AG10803 (cell line): ENCODE measurements at places on chromosomes 5 and 9.

DNA sequence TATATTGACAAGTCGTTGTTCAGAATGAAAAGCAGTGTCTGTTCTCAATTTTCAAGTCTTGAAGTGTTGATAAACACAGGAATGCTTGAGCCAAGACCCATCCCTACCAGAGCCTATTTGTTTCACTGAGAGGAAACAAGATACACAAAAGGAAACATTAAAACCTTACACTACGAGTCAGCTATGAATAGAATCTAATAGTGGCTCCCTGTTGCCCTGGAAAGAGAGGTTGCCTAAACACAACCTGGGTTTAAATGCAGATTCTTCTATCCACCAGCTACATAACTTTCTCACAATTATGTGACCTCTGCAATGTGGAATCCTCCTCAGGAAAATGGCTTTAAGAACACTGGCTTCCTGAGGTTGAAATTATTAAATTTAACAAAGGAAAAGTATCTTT lies 29.1 kb upstream of the BNC2 start:
- peak; percentile 40 for DNase-seq

GRCh38 chr5:164119806-164120447 lies 614.5 kb downstream of the MAT2B start:
- DNase-seq = peak; percentile 38

DNA sequence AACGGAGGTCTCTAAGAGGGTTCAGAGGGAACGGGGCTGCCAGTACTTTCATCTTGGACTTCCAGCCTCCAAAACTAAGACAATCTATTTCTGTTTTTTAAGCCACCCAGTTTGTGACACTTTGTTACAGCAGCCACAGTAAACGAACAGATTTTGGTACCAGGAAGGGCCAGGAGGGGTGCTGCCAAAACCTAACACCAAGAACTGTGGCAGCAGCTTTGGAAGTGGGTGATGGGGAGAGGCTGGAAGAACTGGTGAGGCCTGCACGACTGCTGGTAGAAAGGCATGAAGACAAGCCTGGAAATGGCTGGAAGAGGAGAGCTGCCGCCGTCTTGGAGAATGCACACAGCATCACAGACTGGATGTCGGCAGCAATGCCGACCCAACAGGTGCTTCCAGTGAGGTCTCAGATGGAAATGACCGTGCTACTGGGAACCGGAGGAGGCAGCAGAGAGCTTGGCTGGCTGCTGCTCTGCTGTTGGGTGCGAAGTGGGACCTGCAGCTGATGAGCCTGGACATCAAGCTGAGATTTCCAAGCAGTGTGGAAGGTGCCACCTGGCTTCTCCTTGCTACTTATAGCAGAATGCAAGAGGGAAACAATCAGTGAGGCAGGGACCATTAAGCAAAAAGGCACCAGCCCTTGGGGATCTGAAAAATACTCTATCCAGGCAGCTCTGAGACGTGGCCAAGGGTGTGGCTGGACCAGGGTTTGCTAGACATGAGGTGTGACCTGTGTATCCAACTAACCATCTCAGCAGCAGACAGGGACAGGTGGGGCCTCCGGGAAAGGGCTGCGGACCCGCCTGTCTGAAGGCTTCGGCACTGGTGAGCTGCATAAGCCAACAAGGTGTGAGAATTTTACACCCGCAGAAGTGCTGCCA lies 4.7 kb upstream of the TMEM210 start:
- no peak for DNase-seq

- peak; percentile 2 for DNase-seq
Measured at GRCh38 chr9:89022001-89022759, 30.9 kb downstream of the S1PR3 start.

GRCh38 chr9:130147198-130147597 lies 25.0 kb upstream of the NCS1 start:
- DNase-seq = no peak

- DNase-seq = no peak
Measured at GRCh38 chr9:114388764-114389375, 1.1 kb upstream of the AKNA start.

DNA sequence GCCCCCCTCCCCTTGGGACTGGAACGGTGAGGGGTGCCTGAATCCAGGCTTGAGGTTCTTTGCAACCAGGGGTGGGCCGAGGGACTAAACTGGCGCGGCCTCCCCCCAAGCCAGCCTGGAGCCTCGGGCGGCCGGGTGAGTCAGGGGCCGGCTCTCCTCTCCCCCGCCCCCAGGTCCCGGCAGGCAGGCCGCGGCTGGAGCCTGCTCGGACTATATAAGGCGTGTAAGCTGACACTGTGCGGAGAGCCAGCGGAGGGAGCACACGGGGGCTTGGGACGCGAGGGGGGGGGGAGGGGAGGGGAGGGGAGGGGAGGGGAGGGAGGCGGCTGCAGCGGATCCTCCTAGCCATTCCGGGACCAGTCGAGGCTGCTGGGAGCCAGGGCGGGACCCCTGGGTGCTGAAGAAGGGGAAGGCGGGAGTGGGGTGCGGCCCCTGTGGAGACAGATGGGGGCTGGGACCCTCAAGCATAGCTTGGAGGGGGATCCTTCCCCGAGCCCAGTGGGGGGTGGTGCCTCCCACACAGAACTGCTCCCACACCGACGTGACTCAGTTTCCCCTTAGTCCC lies 595 bp downstream of the PDLIM7 start:
- peak; percentile 89 for DNase-seq

- DNase-seq = no peak
Measured at GRCh38 chr9:35476596-35476995, 13.3 kb upstream of the RUSC2 start.

- no peak for DNase-seq
Measured at GRCh38 chr5:150671509-150672236, 10.6 kb downstream of the MYOZ3 start.

GRCh38 chr9:38380872-38381534 lies 11.5 kb upstream of the ALDH1B1 start:
- no peak for DNase-seq

- no peak for DNase-seq
Measured at GRCh38 chr5:167822241-167822640, 469.2 kb upstream of the WWC1 start.

DNA sequence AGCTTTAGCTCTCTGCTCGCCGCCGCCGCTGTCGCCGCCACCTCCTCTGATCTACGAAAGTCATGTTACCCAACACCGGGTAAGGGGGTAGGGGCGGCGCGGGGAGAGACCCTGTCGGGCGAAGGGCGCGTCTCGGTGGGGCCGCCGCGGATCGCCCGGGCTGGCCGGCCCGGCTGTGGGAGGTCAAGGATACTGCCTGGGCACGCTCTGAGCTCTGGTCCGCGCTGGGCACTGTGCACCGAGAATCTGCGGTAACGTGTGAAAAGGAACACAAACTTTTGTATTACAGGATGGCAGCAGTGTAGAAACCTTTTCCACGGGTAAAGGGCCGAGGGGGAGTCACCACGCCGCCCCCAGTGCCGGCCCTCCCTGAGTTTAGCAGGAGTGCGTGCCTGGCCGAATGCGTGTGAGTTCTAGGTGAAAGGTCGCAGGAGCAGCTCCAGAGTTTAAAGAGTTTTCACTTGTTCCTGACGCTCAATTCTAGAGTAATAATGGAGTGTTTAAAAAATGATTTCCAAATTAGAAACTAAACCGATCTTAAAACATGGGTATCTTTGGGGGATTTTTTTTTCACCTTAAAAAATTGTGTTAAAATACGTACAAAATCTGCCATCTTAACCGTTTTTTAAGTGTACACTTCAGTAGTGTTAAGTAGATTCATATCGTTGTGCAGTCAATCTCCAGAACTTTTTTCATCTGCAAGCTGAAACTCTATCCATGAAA lies at the start of gene HSDL2:
Gene HSDL2 (plus strand): TSS at position 7 of the 723 bp plus-strand sequence. CDS start 56 bp downstream, at position 63.
- peak; percentile 35 for DNase-seq

GRCh38 chr5:148403344-148403743 lies 19.6 kb downstream of the FBXO38 start:
- no peak for DNase-seq

DNA sequence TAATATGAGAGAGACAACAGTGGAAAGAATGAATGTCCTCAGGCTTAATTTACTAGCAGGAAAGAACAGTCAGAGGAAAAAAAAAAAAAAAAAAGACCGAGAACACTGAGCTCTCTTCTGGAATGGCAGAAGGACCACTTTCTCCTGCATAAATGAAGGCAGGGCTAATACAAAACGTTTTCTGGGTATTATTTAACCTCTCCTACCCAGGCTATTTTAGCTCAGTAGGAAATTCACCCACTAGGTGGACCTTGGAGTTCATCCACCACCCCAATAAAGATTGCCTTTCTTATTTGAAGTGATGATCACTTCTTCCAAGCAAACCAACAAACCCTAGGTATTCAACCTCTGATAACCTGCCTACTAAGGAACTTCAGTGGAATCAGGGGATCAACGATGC lies 3.7 kb downstream of the GLIS3 start:
- DNase-seq = no peak

GRCh38 chr5:423233-423565 lies 19.8 kb upstream of the EXOC3 start:
- no peak for DNase-seq

GRCh38 chr9:94951324-94952135 lies 225.0 kb downstream of the AOPEP start:
- DNase-seq = no peak

DNA sequence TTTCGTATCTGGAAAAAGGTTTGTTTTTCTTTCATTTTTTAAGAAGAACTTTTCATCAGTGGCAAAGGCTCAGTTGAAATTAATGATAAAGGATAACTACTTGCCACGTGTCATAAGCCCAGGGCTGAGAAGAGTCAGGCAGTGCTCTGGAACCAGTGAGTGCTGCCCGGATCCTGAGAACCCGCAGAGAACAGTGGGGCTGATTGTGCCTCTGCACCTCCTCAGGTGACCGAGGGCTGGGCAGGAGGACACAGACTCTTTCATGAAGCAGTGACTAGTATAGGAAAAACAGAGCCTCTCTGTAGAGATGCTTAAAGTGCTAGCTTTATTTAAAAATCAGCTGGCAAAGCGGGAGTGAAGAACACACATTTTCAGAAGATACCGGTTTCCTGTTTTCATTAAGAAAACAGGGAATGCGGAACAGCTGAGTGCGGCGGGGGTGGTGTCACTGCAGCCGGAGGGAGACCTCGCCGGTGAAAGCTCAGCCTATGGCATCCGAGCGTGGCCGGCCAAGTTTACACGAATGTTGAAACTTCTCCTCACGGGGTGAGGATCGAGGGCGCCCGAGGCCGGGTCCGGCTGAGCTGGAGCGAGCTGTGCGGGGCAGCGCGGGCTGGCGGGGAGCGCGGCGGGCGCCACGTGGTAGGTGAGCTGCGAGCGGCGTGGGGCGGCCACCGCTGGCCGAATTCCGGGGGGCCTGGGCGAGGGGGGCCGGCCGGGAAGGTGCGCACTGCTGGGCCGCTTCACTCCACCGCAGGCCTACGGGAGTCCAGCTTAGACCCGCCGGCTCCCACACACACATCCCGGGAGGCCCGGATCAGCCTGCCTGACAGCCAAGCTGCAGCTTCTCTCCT lies 134.7 kb upstream of the DMRT1 start:
- peak; percentile 75 for DNase-seq
